ENCODE measurements at places on chromosomes 12 and 14. TPM values are rescaled to one million over a fixed set of nuclear protein-coding genes. Genes with fewer than 3 reads are reported as not detected.

C12orf60 gene
- 0.87 TPM for total RNA-seq

GLT8D2 gene
- 30.1 TPM for total RNA-seq

ASIC1 gene
- total RNA-seq = 2.9 TPM

KRT71 gene
- total RNA-seq = not detected

ARHGDIB gene
- 63.8 TPM for total RNA-seq

OAS2 gene
- 28.4 TPM for total RNA-seq

GPRC5A gene
- total RNA-seq = 2.2 TPM

KCNA1 gene
- 1.2 TPM for total RNA-seq

TAOK3 gene
- total RNA-seq = 61.8 TPM

LUM gene
- 30.0 TPM for total RNA-seq

ESPL1 gene
- total RNA-seq = 8.7 TPM

SALL2 gene
- 11.7 TPM for total RNA-seq

LHX5 gene
- total RNA-seq = not detected

ZNF10 gene
- 19.2 TPM for total RNA-seq

ENDOU gene
- total RNA-seq = 1.2 TPM

DDX55 gene
- 16.8 TPM for total RNA-seq

SRRM4 gene
- total RNA-seq = not detected

TAS2R31 gene
- total RNA-seq = 10.5 TPM

TBC1D30 gene
- 9.3 TPM for total RNA-seq

SLC5A8 gene
- not detected for total RNA-seq

SOX5 gene
- 41.9 TPM for total RNA-seq

RNF212B gene
- total RNA-seq = not detected

DLGAP5 gene
- total RNA-seq = 0.30 TPM

CLEC2D gene
- 11.8 TPM for total RNA-seq

EPYC gene
- total RNA-seq = not detected

TAS2R19 gene
- 9.0 TPM for total RNA-seq

OR6C3 gene
- not detected for total RNA-seq

SLC35E3 gene
- 2.9 TPM for total RNA-seq

AGAP2 gene
- total RNA-seq = 1.9 TPM

LRRC10 gene
- not detected for total RNA-seq

MDP1 gene
- total RNA-seq = 30.2 TPM

NIN gene
- total RNA-seq = 35.7 TPM

ASPG gene
- 8.7 TPM for total RNA-seq

SPIC gene
- not detected for total RNA-seq

DDHD1 gene
- 26.7 TPM for total RNA-seq

AQP6 gene
- total RNA-seq = not detected

HELB gene
- 6.6 TPM for total RNA-seq

SLC17A8 gene
- not detected for total RNA-seq

PMCH gene
- total RNA-seq = not detected

TAS2R8 gene
- total RNA-seq = not detected

GALNT16 gene
- total RNA-seq = 9.6 TPM

SIX6 gene
- total RNA-seq = not detected
